ENCODE measurements at places on chromosomes 13 and 19.

GRCh38 chr19:46474211-46474610 is 2.8 kb upstream of the PNMA8A start:
- DNase-seq = no peak

- no peak for DNase-seq
These were observed 653.0 kb upstream of the GPC6 start for GRCh38 chr13:92573467-92574057.

DNA sequence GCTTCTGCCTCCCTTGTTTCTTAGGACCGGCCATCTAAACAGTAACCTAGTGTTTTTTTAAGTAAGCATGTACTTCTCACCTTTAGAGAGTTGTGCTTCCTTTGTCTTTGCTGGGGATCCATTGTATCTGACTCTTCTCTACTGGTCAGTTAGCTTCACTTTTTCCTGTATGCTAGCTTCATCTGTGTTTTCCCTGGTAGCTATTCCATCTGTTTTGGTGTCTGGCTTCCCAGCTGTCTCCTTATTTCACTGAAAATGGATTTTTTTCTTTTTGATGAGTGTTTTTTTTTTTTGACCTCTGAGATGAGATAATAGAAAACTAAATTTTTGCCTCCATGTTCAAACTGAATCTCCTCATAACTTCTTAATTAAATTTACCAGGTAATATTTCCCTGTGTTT is 637.0 kb upstream of the SLC10A2 start:
- DNase-seq = no peak

DNA sequence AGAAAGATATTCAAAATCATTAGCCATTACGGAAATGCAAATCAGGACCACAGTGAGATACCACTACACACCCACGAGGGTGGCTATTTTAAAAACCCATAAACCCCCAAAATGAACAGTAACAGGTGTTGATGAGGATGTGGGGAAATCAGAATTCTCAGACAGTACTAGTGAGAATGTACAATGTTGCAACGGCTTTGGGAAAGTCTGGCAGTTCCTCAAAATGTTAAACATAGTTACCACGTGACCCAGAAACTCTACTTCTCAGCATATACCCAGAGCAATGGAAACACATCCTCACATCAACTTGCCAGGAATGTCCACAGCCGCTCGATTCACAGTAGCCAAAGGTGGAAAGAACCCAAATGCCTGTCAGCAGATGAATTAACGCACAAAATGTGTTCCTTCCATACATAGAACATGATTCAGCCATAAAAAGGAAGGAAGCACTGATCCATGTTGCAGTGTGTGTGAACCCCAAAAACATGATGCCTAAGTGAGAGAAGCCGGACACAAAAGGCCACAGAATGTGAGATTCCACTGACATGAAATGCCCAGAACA is 7.0 kb downstream of the PLVAP start:
- no peak for DNase-seq

GRCh38 chr13:98921786-98922185 is 56.1 kb downstream of the DOCK9 start:
- no peak for DNase-seq

GRCh38 chr13:33489563-33489962 is 204.0 kb upstream of the STARD13 start:
- DNase-seq = no peak

DNA sequence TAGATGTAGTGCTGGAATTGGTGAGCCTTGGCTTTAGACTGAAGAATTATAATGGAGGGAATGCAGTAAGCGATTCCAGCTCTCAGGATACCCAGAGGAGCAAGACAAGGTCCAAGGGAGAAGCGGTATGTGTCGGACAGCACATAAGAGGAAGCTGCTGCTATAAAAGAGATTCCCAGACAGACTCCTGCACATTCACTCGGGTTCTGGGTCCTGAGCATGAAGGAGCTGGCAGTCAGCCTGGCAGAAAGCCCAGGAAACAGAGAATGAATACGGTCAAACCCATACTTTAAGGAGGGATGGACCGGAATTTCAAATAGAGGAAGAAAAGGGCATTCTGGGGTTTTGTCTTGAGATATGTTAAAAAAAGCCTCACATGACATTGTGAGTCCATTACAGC is 308.3 kb downstream of the DNAJC15 start:
- no peak for DNase-seq

DNA sequence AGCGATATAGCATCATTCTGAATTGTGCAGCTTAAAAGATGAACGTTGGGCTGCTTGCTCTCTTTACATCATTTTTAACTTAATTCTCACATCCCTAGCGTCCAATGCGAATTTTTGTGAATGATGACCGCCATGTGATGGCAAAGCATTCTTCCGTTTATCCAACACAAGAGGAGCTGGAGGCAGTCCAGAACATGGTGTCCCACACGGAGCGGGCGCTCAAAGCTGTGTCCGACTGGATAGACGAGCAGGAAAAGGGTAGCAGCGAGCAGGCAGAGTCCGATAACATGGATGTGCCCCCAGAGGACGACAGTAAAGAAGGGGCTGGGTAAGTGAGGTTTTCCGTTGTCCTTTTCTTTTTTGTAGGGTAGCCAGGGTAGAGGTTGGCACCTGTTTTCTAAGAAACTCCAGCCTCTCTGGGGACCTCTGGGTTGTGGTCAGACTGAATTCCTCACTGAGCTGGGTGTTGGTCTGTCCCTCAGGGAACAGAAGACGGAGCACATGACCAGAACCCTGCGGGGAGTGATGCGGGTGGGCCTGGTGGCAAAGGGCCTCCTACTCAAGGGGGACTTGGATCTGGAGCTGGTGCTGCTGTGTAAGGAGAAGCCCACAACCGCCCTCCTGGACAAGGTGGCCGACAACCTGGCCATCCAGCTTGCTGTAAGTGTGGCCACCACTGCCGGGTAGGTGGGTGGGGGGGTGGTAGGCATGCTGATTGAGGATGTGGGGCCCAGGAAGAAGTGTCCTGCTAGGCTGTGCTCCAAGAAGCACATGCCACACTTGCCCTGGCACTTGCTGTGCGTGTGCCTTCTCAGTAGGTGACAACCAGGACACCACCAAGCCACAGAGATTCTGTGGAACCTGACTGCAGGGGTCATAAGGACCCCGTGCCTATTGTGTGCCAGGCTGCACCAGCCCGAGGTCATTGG is 17.0 kb downstream of the ILF3 start:
- DNase-seq = no peak

DNA sequence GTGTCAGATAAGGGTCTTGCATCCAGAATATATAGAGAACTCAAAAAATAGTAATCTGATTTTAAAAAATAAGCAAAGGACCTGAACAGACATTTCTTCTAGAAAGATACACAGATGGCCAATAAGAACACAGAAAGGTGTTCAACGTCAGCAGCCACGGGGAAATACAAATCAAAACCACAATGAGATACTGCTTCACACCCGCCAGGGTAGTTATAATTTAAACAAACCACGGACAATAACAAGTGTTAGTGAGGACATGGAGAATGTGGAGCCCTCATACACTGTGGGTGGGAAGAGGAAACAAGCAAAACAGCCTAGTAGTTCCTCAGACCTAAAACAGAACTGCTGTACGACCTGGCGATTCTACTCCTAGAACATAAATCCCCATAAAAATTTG is 26.7 kb upstream of the NAPA start:
- DNase-seq = no peak

Data from NCI-H1436 treated with DMSO at 0.1 percent for 48 hours (cell line).